ENCODE measurements at places on chromosomes 5 and 9.

DNA sequence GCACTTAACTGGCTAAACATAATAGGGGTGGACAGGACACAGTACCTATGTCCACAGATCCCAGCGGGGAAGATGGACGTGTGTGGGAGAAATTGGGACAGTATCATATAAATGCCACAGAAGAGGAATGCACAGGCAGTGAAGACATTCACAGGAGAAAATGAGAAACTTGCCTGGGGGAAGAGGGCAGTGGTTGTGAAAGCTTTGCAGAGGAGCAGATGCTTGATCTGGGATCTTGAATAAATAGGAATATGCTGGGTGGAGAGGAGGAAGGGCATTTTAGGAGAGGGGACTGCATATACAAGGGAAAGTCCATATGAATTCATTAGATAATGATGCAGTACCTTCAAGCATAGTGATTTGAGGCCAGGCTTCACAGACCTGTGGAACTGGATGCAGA lies 13.6 kb downstream of the TMEM268 start:
- DNase-seq = no peak

- no peak for DNase-seq
Observed at GRCh38 chr5:103425686-103426454, 136.7 kb downstream of the NUDT12 start.

DNA sequence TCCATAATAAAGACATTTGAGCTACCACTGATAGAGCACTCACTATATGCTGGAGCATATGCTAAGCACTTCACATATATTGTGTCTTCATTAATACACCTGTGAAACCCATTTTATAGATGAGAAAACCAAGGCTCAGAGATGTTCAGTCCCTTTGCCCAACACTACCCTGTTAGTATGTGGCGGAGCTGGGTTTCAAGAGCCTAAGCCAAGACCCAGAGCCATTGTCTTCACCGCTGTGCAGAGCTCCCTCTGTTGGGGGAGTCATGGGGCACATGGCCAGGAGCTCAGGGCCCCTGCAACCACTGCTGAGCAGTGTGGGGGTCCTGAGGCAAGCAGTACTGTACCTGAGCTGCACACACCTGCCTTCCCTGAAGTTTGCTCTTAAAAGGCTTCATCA lies 37.3 kb upstream of the SLC25A51 start:
- no peak for DNase-seq

DNA sequence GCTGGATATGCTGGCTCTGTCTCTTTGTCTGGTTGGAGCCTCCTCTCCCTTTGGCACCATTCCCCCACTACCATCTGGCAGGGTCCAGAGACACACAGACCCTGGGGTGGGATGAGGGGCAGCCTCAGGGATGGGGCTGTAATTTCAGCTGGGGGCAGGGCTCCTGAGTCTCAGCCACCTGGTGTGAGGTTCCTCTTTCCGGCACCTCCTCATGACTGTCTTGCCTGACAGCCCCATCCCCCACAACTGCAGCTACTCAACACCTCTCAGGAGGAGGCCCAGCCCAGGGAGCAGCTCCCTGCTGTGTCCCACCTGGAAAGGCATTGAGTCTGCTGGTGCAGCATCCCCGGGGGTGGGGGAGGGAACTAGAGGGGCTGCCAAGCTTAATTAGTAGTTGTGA lies 11.7 kb upstream of the RPS14 start:
- DNase-seq = peak; percentile 38

- no peak for DNase-seq
Observed at GRCh38 chr5:154863291-154864080, 5.1 kb downstream of the CNOT8 start.

DNA sequence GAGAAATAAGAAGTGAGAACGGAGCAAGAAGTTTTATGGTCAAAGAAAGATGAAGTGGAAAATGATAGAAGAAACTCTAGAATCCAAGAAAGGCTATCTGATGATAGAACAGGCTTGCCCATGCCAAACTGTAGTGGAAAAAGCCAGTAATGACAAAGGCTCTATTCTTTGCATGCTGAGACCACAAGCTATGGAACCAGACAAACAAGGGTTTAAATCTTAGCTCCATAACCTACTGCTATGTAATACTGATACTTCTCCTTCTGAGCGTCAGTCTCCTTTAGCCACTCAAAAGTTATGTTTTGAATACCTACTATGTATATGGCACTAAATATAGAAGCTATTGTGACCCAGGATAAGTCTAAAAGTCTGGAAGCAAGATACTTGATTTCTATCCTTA lies 51.2 kb upstream of the TRIM32 start:
- DNase-seq = no peak
